ENCODE measurements at places on chromosomes 12 and 14.

DNA sequence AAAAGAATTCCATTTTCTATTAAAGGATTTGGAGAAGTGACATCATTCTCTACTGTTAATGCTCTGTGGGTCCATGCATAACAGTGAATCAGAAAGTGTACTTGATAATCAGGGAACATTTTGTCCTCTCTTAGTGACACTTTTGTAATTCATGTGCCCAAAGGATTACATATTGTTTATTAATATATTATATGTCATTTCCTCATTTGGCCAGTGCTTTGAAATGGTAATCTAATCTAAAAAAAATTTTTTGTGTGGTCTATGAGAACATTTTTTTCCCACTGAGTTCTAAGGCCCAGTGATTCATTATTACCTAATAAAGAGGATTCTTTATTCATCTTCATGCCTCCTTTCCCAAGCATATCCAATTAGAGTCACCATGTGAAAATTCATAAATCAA is 79.7 kb upstream of the MYF6 start:
- no peak for DNase-seq

DNA sequence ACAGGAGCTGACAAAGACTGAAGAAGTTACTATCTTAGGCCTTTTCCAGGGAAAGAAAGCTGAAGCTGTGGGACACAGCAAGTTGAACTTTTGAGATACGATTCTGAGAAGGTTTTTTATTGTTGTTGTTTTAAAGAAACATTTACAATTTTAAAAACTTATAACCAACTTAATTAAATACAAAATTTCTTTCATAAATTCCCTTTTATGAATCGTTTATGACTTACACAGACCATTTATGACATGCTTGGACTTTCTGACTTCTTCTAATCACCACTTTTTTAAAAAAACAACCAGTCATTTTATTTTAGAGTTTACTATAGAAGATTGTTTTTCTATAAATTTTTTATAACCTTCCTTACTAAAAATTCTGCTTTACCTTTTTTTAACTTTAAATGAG is 68.7 kb downstream of the DHRS2 start:
- DNase-seq: no peak

DNA sequence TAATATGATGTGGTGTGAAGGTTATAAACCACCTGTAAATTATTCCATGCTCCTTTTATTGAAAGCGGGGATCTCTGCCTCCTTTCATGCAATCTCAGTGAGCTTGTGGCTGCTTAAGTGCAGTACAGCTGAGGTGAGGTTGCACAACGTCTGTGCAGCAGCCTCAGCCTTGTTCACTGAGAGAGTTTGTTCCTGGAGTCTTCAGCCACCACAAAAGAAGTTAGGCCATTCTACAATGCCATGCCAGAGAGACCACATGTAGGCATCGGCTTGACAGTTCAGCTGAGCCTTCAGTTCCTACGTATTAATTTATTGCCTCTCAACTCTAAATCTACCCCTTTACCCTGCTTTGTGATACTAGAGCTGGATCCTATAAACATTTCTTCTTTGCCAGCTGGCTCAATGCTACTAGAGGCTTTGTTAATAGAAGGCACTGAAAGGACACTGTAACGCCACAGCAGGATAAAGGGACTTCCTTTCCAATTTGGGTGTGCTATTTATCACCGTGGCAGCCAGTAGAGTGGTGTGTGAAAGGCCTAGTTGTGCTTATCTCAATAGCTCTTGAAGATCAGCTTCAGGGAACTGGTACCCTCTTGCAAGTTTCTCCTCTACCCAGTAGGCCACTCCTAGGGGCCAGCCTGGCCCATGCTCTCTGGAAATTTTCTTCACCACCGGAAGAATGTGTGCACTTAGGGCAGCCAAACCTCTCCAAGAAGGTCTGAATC is 337.7 kb downstream of the IPO8 start:
- DNase-seq: peak; percentile 24

- DNase-seq: no peak
These were observed 7.3 kb downstream of the DYRK2 start for GRCh38 chr12:67655829-67656228.

DNA sequence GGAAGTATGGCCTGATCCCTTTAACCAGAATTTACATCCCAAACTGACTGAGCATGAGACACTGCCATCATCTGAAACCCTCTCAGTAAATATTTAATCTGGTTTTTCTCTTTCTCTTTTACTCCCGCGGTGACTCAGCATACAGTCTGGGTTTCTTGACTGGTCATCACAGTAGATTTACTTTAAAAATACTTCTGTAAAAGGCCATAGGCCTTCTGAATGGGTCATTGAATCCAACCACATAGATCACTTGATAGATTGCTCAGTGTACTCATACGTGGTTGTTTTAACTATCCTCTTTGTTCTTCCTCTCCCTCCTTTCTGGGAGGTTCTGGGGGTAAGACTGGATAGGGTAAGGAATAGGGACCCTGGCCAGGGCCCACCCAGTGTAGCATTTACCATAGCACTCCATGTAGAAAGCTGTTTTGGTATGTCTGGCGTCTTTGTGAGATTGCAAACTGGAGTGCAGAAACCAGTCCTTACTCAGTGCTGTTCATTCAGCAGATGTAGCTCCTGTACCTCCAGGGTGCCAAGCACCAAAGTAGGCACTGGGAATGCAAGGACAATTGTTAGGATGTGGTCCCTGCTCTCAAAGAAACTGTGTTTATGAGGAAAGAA is 165.7 kb downstream of the SRGAP1 start:
- DNase-seq: no peak

- no peak for DNase-seq
These were observed 5.8 kb downstream of the EFS start for GRCh38 chr14:23359167-23359626.

- DNase-seq: no peak
These were observed 768 bp downstream of the DBX2 start for GRCh38 chr12:45049912-45050750.

DNA sequence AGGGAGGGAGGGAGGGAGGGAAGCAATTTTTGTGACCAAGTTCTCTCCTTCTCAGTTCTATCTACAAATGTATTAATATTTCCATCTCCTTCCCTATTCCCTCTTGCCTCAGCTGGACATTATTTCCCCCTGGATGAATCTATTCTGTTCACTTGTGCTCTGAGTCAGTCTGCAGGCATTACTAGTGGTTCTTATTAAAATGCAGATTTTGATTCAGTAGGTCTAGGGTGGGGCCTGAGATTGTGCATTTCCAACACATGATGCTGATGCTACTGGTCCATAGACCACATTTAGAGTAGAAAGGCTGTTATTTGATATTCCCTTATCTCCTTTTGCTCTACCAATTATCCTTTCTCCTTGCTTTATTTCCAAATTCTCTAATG is 40.1 kb upstream of the YAF2 start:
- no peak for DNase-seq

DNA sequence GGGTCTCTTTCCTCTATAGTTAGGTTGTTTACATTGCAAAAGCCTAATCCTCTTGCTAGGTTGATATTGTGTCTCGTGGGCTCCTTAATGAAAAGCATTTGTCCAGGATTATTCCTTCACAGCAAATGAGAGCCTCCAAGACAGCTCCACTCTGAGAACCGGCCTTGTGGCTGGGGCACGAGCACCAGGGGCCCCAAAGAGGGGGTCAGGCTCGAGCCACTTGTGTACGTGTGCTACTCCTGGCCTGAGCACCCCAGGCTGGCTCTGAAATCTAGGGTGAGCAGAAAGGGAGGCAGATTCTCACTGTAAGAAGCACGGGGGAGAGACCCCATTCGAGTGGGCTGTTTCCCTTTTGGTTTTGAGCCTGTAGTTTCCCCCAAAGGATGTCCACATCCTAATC is 45.0 kb upstream of the FZD10 start:
- no peak for DNase-seq

DNA sequence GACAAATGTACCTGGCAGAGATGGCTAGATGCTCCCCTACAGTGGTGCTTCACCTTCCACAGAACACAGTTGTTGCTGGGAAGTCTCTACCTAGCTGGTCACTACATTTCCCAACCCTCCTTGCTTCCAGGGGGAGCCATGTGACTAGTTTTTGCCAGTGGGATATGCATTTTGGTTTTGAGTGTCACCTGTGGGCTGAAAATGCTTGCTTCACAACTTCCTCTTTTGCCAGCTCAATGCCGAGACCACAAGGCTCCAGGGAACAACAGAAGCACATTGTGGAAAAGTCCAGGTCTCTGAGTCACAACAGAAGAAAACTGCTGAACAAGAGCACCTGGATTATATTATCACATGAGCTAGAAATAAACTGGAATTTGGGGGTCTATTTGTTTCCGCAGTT is 48.5 kb upstream of the ARHGAP5 start:
- DNase-seq: no peak
